ENCODE measurements at places on chromosomes 13 and 19. TPM values are rescaled to one million over a fixed set of nuclear protein-coding genes. Genes with fewer than 3 reads are reported as not detected.

ZNF415 gene
- polyA plus RNA-seq = 9.6 TPM

DNA sequence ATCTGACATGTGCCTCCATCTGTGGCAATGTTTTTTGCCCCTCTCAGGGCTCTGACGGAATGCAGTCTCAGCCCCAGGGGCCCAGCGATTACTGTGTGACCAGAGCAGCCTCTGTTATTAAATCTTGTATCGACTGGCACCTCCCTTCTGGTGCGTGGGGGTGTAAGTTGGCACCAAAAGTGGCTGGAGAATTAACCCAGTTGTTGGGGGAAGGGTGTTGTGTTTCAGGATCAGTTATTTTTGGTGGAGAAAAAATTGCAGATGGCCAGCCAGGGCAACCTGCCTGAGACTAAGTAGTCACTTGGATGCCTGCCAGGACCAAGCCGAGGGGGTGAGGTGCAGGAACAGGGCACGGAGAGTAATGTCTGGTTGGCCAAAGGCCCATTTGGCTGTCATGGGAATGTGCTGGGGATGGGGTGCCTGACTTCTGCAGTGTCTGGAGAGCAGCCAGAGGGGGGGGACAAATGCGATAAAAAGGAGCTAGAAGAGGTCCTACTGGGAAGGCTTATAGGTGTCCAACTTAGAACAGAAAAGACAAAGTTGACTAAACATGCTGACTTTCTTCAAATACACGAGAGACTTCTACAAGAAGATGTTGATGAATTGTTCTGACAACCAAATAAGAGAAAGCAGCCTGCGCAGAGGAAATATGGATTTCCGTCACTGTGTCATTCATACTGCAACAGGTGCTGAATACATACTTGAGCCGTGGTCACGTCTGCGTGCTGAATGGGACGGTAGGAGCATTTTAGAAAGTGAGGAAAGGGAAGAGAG lies 69.8 kb downstream of the SIAH3 start:
- DNase-seq = peak; percentile 23

GRCh38 chr19:50602089-50602422 lies 33.8 kb upstream of the LRRC4B start:
- DNase-seq = no peak

GRCh38 chr13:93318534-93319254 lies 92.1 kb downstream of the GPC6 start:
- DNase-seq = no peak

- peak; percentile 35 for DNase-seq
Measured at GRCh38 chr19:34428549-34429285, 536 bp downstream of the UBA2 start.

FPR2 gene
- 0.61 TPM for polyA plus RNA-seq

Data from hindlimb muscle (tissue), 1 donor.